ENCODE measurements at places on chromosomes 1 and 21.

DNA sequence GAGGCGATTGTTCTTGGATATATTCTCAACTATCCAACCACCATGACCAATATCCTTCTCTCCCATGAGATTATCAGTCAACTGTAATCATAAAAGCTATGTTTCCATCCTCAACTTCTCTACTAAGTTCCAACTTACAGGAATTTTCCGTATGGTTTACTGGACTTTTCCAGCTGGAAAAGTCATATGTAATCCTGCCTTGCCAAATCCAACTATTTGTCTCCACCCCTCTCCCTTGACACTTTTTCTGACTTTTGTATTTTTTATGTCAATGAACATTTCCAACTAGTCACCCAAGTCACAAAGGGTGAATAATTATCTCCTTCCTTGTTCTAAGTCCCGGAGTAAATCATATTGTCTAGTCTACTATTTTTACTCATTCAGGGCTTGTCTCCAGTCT is 293.1 kb downstream of the USP25 start:
- DNase-seq, result no peak

GRCh38 chr1:197312163-197312562 is 44.1 kb downstream of the CRB1 start:
- no peak for DNase-seq

DNA sequence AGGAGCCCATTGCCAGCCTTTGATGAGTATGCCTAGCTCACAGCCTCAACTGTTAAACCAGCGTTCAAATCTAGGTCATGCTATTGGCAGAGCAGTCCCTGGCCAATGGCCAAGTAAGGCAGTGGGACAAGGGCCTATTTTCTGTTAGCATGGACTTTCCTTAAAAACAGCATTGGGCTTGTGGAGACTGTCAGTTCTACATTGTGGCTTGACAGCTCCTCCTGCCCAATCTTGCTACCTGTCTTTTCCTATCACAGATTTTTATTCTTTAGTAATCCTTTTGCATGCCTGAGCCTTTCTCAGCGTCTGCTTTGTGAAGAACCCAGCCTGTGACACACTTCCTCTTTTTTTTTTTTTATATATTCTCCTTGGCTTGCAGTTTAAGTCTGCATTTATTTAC is 56.4 kb downstream of the DIP2A start:
- no peak for DNase-seq

DNA sequence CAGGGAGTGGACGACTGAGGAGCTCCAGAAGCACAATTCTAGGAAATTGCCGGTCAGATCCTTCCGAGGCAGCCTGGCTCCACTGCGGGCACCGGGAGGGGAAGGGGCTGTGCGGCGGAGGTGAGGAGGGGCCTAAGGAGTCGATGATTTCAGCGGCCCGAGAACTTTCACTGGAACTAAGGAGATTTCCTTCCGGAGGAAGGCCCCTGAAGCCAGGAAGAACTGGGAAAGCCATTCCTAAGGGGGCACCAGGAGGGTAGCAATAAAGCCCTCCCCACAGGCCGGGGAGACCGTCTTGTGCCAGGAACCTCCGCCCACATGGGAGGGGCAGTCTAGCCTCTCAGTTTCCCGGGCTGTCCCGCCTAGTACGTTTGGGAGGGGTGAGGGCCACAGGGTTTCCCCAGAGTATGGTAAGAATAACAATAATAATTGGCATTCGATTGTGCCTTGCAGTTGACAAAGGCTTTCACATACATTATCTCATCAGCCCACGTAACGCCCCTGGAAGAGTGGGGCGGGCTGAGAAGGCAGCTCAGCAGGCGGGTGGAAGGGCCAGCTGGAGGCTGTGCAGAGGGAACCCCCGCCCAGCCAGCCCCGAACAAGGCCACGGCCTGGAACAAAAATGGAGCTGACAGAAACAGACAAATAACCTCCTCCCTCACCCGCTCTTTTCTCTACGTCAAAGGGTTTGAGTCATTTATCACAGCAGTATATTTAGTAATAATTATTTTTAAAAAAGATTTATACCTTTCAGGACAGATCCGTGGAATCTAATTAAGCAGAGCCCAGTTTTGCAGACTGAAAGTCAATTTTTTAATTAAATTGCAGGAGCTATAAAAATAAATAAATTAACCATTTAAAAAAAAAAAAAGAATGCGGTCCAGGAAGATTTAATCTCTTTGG is 19.8 kb downstream of the NPR1 start:
- DNase-seq, result no peak

DNA sequence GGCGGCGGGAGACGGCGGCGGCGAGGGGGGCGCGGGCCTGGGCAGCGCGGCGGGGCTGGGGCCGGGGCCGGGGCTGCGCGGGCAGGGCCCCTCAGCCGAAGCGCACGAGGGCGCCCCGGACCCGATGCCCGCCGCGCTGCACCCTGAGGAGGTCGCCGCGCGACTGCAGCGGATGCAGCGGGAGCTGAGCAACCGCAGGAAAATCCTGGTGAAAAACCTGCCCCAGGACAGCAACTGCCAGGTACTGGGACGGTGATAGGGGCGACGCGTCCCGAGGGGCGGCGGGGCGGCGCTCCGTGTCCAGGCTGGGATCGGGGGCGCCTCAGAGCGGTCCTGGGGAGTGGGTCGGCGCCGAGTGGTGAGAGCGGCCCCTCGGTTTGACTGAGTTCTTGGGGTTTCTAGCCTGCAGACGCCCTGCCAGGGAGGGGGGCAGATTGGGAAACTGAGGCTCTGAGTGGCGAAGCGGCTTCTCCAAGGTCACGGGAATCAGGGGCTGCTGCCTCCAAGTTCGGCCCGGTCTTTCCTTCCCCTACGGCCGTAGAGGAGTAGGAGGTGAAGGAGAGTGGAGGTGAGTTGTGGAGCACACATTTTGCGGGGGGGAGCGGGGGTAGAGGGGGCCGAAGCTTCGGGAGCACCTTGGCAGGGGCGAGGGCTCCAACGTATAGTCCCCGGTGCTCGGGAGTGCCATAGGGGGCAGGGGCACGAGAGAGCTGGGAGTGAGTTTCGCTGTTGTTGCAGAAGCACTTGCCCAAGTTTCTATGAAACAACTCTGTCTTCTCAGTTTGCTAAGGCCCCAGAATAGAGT is 508 bp downstream of the RAVER2 start:
- DNase-seq, result no peak

Data from T follicular helper cell (primary cell).